ENCODE measurements at places on chromosomes 12 and 14.

- no peak for DNase-seq
Observed at GRCh38 chr12:100995771-100996170, 201.2 kb downstream of the ANO4 start.

- no peak for DNase-seq
Observed at GRCh38 chr12:92978607-92979006, 49.5 kb upstream of the EEA1 start.

GRCh38 chr12:65162609-65163008 lies 6.8 kb upstream of the LEMD3 start:
- no peak for DNase-seq

GRCh38 chr12:106296179-106296877 lies 6.2 kb upstream of the TCP11L2 start:
- DNase-seq: peak; percentile 88

- no peak for DNase-seq
Observed at GRCh38 chr14:68814238-68814538, 21.3 kb upstream of the ZFP36L1 start.

DNA sequence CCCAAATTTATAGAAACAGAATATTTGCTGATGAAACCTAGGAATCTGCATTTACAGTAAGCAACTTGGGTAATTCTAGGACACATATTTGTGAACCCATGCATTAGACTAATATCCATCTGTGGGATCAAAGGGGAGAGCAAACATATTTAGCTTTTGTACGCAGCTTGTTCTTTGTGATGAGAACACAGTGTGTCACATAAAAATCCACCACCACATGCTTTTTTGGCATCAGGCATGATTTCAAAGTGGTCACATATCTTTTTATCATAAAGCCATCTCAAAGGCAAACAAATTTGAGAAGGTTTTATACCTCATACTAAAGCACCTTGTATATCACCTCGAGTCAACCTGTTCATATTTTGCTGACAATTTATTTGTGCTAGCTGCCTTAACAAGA lies 15.7 kb downstream of the DNAL1 start:
- no peak for DNase-seq

DNA sequence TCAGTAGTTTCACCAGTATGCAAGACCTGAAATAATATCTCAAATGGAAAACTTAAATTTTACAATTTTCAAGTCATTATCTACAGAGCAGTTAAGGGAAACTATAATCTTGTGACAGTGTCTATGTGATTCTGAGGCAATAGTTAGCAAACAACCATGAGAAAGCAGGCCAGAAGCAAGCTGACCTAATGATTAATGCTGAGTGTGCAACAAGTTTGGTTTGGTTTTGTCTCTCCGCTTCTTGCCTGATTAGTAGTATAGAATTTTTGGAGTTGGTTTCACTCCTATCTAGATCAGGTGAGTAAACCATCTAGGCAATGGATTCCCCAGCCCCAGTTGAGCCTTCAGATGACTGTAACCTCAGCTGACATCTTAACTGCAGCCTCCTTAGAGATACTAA lies 212.9 kb upstream of the NAV3 start:
- DNase-seq: no peak

DNA sequence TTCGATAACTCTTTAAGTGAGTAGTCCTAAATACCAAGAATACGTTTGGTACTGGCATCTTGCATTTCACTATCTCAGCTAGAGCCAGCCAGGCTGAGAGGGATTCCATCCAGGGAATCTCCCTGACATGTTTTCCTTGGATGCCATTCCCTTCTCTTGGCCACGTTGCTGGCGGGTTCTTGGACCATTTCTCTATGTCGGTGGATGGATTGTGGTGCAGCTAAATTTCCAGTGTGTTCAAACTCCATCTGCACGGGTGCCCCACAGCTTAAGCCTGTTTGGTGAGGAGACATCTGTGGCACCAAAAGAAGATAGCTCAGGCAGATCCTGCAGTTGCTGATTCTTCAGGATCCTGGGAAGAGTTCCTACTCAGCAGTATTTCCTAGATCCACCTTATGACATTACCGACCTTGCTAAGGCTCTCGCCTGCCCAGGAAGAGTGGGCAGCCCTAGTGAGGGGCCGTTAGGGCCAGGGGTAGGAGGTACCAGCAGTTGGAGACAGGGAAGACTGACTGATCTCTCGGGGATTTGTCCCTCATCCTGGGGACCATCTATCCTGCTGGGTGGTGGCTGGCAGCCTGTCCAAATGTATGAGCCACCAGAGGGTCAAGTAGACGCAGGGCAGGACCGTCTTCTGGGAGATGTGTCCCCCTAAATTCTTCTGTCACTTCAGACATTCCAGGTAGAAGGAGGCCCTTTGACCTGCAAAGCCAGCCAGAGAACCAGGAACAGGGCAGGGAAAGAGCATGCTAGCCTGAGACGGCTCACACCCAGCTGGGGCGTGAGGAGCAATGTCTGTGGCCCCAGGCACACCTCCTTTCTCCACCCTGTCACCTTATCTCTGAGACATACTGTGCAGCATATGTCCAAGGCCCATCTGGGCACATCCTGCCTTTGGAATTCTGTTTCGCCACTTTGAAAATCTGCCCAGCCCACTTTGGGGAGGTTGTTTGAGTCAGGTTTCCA lies 72.6 kb upstream of the CAPRIN2 start:
- no peak for DNase-seq

- DNase-seq: peak; percentile 92
Observed at GRCh38 chr14:61965030-61965745, 203.0 kb downstream of the SNAPC1 start.

DNA sequence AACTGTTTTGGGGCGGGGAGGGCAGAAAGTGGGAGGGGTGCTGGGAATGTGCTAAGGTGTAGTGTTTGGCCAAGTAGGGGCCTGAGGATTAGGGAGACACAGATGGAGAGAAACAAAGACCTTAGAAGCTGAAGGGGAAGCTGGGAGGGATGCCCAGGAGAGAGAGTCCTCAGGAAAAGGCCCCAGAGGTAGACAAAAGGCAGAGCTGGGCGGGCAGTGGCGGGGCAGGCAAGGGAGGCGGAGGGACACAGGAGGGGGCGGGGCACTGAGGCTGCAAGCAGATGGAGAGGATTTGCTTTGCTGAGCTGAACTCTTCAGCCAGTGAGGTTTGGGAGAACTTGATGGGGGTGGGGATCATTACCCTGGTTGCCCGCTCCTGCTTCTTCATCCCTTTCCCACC lies 2.8 kb downstream of the PTMS start:
- no peak for DNase-seq

- no peak for DNase-seq
Observed at GRCh38 chr12:70847871-70848270, 72.7 kb downstream of the PTPRR start.

DNA sequence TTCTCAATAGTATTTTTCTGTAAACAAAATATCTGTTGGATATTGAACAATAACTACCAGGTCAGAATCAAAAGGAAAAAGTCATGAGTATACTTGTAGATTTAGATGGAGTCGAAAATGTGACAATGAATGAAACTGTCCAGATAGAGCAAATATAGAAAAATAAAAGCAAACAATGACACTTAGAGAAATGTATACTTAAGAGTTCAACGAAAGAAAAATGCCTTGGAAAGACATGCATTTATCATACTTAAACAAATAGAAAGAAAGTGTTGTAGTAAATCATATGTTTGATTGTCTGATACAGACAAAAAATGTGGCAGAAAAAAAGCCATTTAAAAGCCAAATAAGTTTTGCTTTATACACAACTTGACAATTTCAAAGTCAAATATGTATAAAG lies 571.2 kb upstream of the MGAT4C start:
- DNase-seq: no peak

GRCh38 chr12:45566257-45566656 lies 163.2 kb upstream of the ARID2 start:
- DNase-seq: no peak

GRCh38 chr12:65510584-65511050 lies 232.1 kb downstream of the MSRB3 start:
- DNase-seq: no peak

DNA sequence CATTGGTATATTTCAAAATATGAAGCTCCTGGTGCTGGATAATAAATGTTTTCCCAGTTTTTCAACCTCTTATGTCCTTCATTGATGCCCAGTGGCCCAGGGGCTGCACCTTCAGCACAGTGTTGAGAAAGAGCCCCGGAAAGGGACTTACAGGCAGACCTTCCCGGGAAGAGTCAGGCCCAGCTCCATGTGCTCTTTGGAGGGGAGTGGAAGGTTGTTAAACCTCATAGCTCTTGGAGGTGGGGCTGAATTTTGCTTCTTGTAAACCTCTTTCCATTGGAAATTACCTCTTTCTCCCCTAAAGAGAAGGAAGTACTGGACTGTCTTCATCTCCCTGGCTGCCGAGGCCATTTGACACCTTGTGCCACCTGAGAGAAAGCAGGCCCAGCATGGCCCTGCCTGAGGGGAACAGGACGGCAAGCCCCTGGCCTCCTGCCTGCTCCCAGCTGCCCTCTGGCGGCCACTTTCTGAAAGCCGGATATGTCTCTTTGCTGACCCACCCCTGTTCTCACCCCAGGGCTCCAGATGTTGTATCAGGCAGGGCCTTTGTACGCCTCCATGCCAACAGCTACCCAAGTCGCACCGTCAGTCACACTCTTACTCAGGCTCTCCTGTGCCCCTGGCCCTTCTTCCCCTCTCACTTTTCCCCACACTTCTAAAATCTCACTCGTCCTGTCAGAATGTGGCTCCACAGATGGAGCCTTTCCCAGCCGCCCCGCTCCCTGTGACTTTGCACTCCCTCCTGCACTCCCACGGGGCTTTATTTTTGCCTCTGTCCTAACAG lies 43.0 kb downstream of the EVL start:
- DNase-seq: peak; percentile 9

- no peak for DNase-seq
Observed at GRCh38 chr12:20469756-20470155, 101.4 kb downstream of the PDE3A start.

DNA sequence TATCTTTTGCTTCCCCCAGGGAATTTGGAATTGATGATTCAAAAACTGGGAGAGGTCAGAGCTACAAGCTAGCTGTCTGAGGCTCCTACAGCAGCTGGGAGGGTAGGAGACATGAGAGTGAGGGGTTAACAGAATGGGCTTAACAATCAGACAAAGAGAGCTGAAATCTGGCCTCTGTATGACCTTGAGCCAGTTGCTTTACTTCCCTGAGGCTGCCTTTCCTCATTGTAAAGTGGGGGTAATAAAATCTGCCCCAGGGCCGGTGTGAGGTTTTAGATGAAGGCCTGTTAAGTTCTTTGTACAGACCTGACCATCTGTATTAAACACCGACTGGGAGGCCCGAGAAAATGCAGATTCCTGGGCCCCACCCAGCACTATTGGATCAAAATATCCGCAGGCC lies 164.3 kb upstream of the NOS1 start:
- DNase-seq: no peak

- no peak for DNase-seq
Observed at GRCh38 chr12:117481470-117481869, 120.0 kb upstream of the NOS1 start.

GRCh38 chr12:62522984-62523383 lies 56.4 kb downstream of the MON2 start:
- DNase-seq: no peak

- DNase-seq: no peak
Observed at GRCh38 chr14:65423982-65424381, 11.5 kb downstream of the FUT8 start.

DNA sequence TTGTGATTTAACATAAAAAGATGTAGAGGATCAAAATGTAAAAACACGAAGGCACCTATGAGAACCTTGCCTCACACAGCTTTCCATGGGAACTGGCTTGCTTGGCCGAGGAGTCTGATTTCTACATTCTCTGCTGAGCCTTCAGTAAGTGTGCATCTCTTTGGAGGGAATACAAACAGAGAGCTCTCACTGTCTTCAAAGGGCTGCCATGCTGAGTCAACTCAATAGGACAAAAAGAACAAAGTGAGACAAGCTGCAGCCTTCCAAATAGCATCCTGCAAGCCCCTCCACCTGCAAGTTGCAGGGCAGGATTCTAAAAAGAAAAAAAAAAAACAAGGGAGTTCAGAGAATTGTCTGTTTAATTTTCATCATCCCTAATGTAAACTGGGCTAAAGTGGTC lies 411.9 kb downstream of the NELL2 start:
- DNase-seq: no peak

- DNase-seq: no peak
Observed at GRCh38 chr14:83101846-83102245, 1568.2 kb upstream of the SEL1L start.

GRCh38 chr14:81434230-81434629 lies 34.1 kb upstream of the STON2 start:
- no peak for DNase-seq

DNA sequence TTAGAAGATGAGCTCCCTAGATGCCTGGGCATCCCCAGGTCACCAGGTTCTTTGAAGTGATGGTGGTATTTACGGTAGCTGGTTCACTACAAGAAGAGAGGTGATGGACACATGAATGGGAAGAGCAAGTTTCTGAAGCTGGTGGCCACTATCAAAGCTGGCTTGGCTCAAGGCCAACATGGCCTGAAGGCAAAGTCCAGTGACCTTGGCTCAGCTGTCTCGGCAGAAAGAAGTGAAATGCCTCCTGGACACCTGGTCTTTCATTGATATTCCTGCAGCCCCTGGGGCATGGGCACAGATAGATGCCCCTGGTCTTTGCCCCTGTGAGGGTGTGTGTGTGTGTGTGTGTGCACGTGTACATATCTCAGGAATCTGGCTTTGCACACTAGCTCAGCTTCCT lies 441.8 kb upstream of the TMPO start:
- no peak for DNase-seq

GRCh38 chr12:120381752-120382419 lies 12.9 kb upstream of the MSI1 start:
- DNase-seq: no peak

DNA sequence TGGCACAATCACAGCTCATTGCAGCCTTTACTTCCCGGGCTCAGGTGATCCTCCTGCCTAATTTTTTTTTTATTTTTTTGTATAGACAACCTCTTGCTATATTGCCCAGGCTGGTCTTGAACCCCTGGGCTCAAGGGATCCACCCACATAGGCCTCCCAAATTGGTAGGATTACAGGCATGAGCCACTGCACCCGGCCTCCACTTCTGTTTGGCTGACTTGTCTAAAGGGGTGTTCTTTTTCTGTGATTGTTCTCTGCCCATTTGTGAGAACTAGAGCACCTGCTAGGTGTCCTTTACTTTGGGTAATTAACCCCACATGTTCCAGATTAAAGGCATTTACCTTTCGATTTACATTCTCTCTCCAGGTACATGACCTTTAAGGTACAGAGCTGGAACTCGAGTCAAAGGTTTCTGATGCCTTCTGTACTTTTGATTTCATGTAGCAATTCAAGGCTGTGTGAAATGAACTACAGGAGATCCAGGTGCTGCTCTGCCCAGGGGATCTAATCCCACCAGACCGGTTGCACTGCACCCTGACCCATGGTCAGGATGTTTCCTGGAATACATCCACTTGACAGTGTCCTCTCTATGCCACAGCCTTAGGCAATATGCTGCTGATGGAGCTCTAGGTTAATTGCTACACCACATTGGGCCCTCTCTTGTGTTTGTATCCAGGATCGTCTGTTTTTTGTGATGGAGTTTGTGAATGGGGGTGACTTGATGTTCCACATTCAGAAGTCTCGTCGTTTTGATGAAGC lies 163.6 kb downstream of the PRKCH start:
- no peak for DNase-seq

DNA sequence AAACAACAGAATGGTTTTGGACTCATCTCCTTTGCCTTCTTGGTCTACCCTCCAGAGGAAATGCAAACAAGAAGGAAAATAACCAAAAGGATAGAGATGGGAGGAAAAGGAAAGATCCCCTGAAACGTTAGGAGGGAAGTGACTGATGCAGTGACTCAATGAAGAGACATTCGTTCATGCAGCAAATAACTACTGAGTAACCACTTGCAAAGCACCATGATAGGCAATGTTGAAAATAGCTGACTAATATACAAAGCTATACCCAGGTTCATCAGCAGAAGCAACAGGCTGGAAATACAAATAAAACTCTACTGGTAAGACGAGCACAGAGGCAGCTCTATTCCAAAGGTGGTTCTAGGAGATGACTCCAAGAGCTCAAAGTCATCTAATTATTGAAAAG lies 41.8 kb downstream of the R3HDM2 start:
- peak; percentile 83 for DNase-seq

All from HS-5 (cell line).